ENCODE measurements at places on chromosomes 1 and 21. TPM values are rescaled to one million over a fixed set of nuclear protein-coding genes. Genes with fewer than 3 reads are reported as not detected.

The SYCP1 gene
- total RNA-seq, result not detected

The CENPL gene
- 12.5 TPM for total RNA-seq

The TNFRSF4 gene
- total RNA-seq, result 0.17 TPM

The HSD3B1 gene
- not detected for total RNA-seq

The DDR2 gene
- 310 TPM for total RNA-seq
